ENCODE measurements at places on chromosomes 13 and 19.

DNA sequence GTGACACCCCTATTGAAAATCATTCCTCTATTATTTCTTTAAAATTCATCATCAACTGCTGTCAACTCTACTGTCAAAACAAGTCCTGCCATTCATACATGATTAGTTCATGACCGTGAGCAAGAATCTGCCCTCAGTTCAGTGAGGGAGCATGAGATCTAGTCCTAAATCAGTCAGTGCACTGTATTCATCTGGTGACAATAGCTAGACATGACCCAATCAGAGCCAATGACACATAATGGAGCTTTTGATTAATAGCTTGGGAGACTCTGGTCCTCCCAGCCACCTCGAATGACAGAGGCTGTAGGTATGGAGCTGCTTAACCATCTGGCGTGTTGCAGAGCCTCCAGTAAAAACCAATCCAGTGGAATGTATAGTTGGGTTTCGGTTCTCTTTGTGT lies 46.9 kb upstream of the ARGLU1 start:
- ATAC-seq: no peak

- ATAC-seq: peak; percentile 93
Observed at GRCh38 chr13:40613192-40613818, 53.1 kb downstream of the FOXO1 start.

DNA sequence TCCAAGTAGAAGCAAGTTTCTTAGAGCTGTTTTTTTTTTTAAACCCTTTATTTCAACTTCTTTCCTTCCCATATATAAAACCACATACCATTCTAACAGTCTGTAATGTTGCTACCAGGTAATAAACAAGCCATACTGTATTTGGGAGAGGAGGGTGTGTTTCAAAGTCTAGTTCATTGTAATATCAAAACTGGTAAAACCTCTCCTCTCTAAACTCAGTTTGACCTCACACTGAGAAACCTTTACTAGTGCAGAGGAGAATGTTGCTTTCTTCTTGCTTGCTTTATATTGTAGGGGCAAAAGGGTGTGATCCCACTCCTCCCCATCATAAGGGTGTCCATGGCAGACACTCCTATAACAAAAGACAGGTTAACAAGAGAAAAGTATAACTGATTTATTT lies 155.1 kb downstream of the GGACT start:
- ATAC-seq: no peak

DNA sequence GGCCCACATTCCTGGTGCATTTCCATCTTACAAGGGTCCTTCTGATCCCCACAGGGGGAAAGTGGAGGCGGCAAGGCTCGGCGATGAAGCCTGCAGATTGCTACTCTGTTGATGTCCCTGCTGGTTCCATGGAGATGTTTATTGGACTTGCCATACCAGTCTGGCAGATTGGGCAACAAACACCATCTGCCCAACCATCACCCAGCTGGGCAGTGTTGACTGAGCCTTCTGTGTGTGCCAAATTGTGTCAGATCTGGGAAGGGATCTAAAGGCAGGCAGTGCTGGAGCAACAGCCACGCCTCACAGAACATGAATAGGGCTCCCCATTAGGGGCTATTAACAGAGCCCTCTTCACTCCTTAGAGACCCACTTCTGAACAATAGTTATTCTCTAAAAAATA lies 35.0 kb downstream of the FLT1 start:
- no peak for ATAC-seq

- peak; percentile 34 for ATAC-seq
Observed at GRCh38 chr13:32277839-32278238, 37.3 kb downstream of the ZAR1L start.

GRCh38 chr19:49441210-49441959 lies at the start of gene SLC17A7:
SLC17A7 (minus strand) TSS chr19:49441527; CDS start chr19:49441379, 148 bp downstream.
- ATAC-seq: no peak

DNA sequence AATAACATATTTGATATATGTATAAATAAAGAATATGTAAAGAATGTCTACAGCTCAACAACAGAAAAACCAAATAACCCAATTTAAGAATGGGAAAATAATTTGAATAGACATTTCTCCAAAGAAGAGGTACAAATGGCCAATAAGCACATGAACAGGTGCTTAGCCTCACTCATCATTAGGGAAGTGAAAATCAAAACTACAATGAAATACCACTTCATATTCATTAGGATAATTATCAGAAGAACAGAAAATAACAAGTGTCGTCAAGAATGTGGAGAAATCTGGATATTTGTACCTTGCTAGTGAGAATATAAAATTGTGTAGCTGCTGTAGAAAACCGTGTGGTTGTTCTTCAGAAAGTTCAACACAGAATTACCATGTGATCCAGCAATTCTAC lies 8.4 kb upstream of the SUPT20H start:
- no peak for ATAC-seq

DNA sequence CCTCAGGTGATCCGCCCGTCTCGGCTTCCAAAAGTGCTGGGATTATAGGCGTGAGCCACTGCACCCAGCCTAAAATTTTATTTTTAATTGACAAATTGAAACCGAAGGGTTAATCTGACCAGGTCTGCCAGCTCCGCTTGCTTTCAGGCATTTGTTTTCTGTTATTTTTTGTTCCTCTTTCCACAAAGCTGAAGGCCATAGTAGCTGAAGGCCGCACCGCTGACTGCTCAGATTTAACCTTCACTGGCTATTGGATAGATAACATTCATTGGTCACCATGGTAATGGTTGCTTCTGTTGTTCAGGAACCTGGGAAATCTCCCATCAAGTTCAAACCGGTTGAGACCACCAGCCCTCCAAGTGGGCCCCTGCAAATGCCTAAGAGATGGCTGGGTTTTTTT lies 124.5 kb upstream of the USP29 start:
- ATAC-seq: no peak

DNA sequence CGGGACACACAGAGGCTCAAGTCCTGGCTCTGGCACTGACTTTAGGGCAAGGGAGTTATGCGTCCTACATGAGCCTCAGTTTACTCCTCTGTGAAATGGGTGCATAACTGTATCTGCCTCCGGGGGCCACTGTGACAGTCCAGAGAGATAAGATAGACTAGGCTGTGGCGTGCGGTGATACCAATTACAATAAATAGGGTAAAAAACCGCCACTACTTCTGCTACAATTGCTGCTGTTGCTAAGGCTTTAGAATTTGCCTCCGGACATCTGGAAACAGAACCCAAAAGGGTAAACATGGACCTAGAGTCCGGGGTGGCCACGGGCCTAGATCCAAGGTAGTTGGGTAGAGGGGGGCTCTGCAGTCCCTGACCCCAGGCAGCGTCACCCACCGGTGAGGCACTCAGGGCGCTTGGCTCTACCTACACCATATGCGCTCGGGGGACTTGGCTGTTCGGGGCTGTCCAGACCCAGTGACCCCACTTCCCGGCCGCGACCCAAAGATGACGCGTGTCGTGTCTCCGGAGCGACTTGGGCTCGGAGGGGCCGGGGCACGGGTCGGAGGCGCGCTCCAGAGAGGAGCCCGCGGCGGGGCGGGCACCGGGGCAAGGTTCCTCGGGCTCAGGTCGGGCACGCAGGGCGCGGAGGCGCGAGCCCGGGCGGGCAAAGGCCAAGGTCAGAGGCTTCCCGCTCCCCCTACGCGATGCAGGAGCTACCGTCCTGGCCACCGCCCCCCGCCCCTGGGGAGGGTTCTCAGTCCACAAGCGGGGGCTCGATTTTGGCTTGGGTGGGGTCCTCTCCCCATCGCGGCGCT lies 1.1 kb downstream of the INSR start:
- peak; percentile 13 for ATAC-seq

DNA sequence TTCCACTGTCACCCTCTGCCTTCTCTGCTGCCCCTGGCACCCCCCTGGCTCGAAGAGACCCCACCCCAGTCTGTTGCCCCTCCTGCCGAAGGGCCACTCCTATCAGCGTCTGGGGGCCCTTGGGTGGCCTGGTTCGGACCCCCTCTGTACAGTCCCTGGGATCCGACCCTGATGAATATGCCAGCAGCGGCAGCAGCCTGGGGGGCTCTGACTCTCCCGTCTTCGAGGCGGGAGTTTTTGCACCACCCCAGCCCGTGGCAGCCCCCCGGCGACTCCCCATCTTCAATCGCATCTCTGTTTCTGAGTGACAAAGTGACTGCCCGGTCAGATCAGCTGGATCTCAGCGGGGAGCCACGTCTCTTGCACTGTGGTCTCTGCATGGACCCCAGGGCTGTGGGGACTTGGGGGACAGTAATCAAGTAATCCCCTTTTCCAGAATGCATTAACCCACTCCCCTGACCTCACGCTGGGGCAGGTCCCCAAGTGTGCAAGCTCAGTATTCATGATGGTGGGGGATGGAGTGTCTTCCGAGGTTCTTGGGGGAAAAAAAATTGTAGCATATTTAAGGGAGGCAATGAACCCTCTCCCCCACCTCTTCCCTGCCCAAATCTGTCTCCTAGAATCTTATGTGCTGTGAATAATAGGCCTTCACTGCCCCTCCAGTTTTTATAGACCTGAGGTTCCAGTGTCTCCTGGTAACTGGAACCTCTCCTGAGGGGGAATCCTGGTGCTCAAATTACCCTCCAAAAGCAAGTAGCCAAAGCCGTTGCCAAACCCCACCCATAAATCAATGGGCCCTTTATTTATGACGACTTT lies 2.0 kb downstream of the ZFP36 start:
- ATAC-seq: no peak

DNA sequence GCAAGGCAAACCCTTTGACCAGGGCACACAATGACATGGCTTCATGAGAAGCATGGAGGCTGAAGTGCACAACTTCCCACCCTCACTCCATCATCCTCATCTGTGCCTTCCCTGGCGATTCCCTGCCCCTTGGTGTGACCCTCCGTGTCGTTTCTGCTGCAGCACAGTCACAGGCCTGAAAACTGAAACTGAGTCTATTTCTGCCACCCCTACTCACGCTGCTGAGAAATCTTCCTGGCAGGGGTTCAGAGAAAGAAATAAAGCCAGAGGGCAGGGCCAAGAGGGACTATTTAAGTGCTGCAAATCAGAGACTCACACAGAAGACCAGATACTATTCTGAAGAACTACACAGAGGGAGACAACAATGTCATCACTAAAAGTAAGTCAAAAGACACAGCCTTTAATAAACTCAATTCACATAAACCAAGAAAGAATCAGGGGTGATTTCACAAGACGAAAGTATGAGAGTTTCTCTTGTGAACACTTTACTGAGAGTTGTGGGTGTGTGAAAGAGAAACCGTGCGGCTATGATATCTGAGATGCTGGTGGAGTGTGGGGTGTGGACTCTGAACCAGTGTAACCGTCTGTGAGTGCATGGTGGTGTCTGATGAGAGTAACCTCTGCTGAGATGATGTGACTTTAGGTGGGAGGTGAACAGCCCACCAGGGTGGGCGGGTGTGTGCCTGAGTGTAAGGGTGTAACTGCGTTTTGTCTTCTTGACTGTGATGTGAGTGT lies 23.5 kb downstream of the LGALS16 start:
- peak; percentile 45 for ATAC-seq

- ATAC-seq: no peak
Observed at GRCh38 chr19:47107953-47108746, 5.4 kb downstream of the ZC3H4 start.

DNA sequence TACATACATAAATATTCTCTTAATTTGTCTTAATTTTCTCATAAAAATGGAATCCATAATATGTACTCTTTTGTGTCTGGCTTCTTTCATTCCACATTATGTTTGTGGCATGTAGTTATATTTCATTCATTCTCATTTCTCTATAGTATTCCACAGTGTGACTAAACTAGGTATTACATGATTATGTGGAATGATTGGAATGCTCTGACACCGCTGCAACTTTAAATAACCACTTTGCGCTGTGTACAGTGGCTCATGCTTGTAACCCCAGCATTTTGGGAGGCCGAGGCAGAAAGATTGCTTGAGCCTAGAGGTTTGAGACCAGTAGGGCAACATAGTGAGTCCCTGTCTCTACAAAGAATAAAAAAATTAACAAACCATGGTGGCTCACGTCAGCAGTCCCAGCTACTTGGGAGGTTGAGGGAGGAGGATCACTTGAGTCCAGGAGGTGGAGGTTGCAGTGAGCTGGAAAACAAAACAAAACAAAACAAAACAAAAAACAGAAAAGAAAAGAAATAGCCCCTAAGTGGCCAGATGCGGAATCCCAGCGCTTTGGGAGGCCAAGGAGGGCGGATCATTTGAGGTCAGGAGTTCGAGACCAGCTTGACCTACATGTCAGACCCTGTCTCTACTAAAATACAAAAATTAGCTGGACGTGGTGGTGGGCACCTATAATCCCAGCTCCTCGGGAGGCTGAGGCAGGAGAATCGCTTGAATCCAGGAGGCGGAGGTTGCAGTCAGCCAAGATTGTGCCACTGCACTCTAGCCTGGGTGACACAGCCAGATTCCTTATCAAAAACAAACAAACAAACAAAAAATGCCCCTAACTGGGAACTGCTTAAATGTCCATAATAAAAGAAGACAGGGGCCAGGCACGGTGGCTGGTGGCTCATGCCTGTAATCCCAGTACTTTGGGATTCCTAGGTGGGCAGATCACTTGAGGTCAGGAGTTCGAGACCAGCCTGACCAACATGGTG lies 8.0 kb upstream of the SAE1 start:
- no peak for ATAC-seq

DNA sequence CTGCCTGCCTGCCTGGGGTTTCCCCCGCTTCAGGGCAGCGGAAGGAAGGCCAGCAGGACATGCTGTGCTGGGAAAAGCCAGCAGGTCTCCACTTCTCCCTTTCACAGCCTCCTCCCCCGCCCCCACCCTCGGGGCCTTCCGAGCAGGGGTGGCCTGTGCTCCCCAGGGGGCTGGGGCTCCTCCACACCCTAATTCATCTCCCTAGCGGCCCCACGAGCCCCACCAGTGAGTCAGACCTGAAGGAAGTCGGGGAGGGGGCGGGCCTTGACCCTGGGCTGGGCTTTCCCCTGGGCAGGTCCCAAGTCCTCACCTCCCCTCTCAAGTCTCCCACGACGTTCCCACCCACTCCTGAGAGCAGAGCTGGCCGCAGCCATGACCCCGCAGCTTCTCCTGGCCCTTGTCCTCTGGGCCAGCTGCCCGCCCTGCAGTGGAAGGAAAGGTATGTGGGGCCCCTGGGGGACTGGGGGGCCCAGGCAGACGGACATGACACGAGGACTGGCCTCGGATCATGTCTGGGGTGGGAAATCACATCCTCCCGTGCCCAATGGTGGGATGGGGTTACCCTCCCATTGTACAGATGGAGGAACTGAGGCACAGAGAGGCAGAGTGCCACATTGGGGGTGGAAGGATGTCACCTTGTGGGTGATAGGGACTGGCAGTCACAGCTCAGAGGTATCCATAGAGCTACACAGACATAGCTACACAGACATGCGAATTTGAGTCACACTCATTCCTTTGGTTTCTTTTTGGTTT lies at the start of gene EBI3:
Gene EBI3, plus strand, starts transcription at position 345 of the 753 bp plus-strand sequence. Its CDS starts 28 bp downstream, at position 373.
- ATAC-seq: peak; percentile 96

All from stimulated activated memory B cell treated with anti-CD40 and anti-IgM and Interleukin-4, amounts not matched to agents 10 μg/mL and 1 μg/mL and 100 μg/mL, for 72 hours (primary cell).